ENCODE measurements at places on chromosomes 1 and 21. TPM values are rescaled to one million over a fixed set of nuclear protein-coding genes. Genes with fewer than 3 reads are reported as not detected.

DNA sequence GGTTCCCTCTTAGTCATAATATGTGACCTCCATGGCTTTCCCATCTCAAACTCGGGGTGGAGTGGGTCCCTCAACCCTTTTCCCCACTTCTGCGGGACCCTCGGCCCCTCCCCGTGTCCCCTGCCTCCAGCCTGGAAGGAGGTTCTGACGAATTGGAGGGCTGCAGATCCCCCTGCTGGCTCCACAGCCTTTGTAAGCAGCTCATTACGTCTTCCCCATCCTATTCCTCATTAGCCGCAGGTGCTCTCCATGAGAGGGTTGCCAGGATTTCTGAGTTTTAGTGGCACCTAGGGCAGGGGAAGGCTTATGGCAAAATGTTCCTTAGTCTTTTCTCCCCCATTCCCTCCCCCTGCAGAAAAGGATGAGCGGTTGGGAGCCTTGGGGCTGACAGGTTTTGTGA, 8.3 kb downstream of the ACTL8 start:
- DNase-seq: no peak

DNA sequence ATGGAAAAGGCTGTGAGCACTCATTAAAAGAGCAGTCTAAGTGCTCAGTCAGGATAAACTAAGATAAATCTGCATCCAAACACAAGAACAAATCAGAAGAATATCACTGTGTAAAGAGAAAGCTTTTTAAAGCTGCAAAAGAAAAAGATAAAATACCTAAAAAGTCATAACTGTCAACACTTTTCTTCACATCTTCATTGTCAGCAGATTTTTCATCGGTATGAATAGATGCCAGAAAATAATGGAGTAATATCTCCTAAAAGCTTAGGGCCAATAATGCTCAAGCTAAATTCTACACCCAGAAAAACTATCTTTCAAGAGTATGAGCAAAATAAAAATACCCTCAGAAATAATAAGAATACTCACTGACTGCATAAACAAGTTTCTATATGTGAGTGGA, 54.0 kb upstream of the PALMD start:
- no peak for DNase-seq

- DNase-seq: no peak
These were observed 200.0 kb downstream of the TOMM20 start for GRCh38 chr1:234928642-234929041.

DNA sequence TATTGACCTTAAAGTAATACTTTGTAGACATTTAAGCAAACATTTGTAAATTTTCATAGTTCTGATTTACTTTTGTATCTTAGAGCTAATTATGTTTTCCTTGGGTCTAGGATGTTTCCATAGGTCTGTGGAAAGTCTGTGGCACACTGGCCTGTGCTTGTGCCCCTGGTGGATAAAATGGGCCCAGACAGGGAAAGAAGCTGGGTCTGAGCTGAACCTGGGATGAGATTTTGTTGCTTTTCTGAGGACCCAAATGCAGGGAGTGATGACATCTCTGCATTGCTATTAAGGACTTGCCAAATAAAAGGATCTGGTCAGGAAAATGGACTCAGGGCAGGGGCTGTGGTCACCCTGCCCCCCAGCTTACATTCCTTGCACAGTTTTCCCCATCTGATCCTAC, 41.8 kb downstream of the C1orf21 start:
- DNase-seq: no peak

GRCh38 chr1:43134068-43134467, 38.0 kb downstream of the EBNA1BP2 start:
- no peak for DNase-seq

Gene S100A6
- total RNA-seq: 166 TPM

Gene LIPI
- total RNA-seq: not detected
